Sciatic nerve (tissue), 2 donors: ENCODE measurements at places on chromosomes 2 and 18. TPM values are rescaled to one million over a fixed set of nuclear protein-coding genes. Genes with fewer than 3 reads are reported as not detected.

- DNase-seq: peak; percentile 78
Measured at GRCh38 chr2:216519154-216519762, 20.6 kb downstream of the RPL37A start.

DNA sequence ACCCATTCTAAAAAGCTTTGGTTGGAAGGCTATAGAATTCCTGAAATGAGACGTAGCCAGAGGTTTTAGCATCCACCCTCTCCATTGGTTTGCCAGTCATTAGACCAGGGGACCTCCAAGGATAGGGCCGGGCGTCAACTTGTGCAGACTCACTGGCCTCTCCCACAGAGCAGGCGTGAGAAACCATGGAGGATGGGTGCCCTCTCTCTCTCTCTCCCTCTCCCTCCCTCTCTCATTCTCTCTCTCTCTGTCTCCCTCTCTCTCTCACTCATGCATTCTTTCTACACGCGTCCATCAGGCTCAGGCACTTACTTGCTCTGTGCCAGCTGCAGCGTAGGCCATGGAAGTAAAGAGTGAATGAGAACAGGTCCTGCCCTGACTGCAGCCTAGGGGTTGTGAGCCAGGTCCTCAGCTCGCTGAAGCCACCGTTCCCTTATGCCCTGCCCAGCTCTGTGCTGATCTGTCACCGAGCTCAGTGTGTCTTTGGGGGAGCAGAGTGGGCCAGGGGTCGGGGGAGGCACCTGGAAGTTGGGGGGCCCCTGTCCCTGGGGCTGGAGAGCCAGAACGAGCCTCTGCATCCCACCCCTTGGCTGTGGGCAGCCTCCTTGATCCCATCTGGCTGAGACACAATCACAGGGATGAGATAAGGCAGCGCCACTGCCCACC, 304.4 kb upstream of the HS6ST1 start:
- no peak for DNase-seq

GRCh38 chr2:27823569-27823968, 52.0 kb downstream of the MRPL33 start:
- DNase-seq: no peak

- no peak for DNase-seq
Measured at GRCh38 chr2:52210161-52210560, 1178.2 kb upstream of the NRXN1 start.

- DNase-seq: no peak
Measured at GRCh38 chr18:21853016-21853415, 112.4 kb downstream of the MIB1 start.

- no peak for DNase-seq
Measured at GRCh38 chr18:55833543-55833942, 245.6 kb upstream of the TCF4 start.

GRCh38 chr2:168560817-168561499, 104.9 kb downstream of the CERS6 start:
- no peak for DNase-seq

DNA sequence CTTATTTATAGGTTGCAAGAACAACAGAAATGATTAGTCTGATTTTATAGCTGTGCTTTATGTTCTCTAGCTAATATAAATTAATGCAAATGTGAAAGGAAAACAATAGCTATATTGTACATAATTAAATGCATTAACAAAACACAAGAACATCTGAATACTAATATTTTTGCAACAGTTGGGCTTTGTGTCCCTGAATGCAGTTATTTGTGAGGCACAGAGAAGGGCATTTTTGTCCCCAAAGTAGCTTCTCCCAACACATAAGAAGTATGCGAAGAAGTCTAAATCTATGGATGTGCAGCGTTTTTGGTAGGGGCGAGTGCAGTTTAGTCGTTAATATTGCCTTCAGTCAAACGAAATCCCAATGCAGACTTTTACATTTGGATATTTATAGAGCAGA, 110.0 kb downstream of the MBP start:
- DNase-seq: no peak

DNA sequence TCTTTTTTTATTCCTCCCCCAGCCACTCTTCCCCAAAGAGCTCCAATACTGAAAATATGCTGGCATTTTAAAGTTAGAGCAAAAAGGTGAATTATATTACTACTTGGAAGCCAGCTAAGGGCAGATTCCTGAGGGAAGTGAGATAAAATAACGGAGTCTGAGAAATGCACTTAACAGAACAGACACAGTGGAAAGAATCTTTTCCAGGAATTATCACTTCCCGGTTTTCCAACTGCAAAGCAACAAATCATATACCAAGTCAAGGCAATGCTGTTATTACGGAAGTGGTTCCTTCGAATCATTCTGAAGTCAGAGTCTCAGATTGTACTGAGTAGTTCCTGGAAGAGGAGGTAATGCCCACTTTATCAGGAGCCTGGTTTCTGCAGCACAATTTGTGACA, 435.0 kb upstream of the SPRED2 start:
- DNase-seq: no peak

GRCh38 chr2:109613081-109613921, 465 bp downstream of the SEPTIN10 start:
- DNase-seq: peak; percentile 81

The LRRC30 gene
- not detected for total RNA-seq

The XRCC5 gene
- 173 TPM for total RNA-seq

The HOXD12 gene
- not detected for total RNA-seq

The CD226 gene
- total RNA-seq: 3.1 TPM
